ENCODE measurements at places on chromosomes 1 and 21. TPM values are rescaled to one million over a fixed set of nuclear protein-coding genes. Genes with fewer than 3 reads are reported as not detected.
A peak's percentile ranks its signal among the peaks of the same experiment; 100 is the strongest.

Gene CFH
- 57.9 TPM for polyA plus RNA-seq

Gene ITGB2
- polyA plus RNA-seq: 24.1 TPM

Gene CR1L
- not detected for polyA plus RNA-seq

DNA sequence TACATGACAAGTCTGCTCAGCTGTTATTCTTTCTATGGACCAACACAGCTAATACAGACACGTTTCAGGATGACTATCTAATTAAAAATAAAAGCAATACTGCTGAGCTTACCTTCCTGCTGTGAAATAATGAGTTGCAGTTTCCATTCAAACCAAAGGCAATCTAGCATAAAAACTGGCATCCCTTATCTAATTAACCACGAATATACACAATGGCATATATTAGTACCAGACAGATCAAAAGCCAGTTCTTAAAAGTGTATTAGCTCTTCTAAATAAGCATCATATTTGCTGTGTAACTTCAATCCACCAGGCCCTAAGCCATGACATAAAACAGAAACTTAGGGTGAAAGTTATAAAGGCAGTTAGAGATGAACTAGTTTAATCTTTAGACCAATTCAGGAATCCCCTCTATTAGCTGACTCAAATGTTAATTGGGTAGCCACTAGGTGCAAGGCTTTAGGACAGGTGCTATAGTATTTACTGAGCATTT is 20.6 kb downstream of the TESK2 start:
- H3K27ac ChIP-seq: no peak overlapping the region
- no peak overlapping the region for H3K4me3 ChIP-seq
- no peak for DNase-seq

DNA sequence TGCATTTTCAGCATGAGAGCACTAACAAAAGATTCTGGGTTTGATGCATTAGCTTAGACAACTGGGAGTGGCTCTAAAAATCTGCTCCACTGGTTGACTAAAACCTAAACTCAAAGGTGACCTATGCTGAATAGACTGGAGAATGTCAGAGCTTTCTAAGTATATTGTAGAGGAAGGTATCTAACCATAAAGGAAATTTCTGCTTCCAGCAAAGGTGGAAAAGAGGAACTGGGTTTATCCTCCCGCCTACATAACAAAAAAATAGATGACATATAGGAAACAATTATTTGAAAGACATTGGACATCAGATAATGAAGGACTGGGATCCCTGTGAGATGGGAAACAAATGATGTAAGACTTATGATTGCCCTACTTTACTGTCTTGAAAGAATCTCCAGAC is 35.8 kb upstream of the CR2 start:
- no peak overlapping the region for H3K4me3 ChIP-seq
- no peaks in the 10 kb centered on the region for H3K36me3 ChIP-seq
- no peak overlapping the region for H3K27ac ChIP-seq
- DNase-seq: no peak

DNA sequence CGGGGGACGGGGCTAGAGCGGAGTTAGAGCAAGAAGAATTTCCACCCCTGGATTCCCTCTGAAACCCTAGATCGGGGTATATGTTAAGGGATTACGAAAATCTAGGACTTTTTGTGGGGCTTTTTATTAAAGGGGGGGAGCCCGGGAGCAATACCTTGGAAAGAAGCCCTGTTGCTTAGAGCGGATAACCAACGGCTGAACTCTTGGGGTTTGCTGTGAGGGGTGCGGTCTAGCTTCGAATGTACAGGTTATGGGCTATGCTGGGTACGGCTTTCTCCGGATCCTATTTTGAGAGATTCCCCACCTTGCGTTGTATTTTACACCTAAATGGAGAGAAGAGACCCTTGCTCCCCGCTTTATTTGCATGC is 626 bp downstream of the DYRK3 start:
- no peaks in the 10 kb centered on the region for H3K27me3 ChIP-seq
- peaks cover 34% of the 10 kb centered on the region for H3K4me1 ChIP-seq
- DNase-seq: no peak
- peak overlapping the region; percentile 85 for H3K27ac ChIP-seq

- H3K36me3 ChIP-seq: no peaks in the 10 kb centered on the region
- H3K27ac ChIP-seq: no peak overlapping the region
- no peak overlapping the region for H3K4me3 ChIP-seq
- no peak for DNase-seq
- no peaks in the 10 kb centered on the region for H3K27me3 ChIP-seq
- H3K4me1 ChIP-seq: no peaks in the 10 kb centered on the region
Observed at GRCh38 chr1:94259635-94260289, 22.4 kb upstream of the ARHGAP29 start.

DNA sequence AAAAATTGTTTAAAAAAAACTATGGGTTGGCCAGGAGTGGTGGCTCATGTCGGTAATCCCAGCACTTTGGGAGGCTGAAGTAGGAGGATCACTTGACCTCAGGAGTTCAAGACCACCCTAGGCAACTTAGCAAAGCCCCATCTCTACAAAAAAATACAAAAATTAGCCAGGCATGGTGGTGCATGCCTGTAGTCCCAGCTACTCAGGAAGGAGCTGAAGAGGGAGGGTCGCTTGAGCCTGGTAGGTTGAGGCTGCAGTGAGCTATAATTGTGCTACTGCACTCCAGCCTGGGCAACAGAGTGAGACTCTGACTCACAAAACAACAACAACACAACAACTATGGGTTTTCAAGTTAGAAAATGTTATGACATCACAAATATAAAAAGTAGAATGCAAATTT is 16.4 kb downstream of the SLAMF7 start:
- H3K27ac ChIP-seq: no peak overlapping the region
- DNase-seq: no peak
- H3K36me3 ChIP-seq: no peaks in the 10 kb centered on the region
- no peak overlapping the region for H3K4me3 ChIP-seq
- no peaks in the 10 kb centered on the region for H3K27me3 ChIP-seq

DNA sequence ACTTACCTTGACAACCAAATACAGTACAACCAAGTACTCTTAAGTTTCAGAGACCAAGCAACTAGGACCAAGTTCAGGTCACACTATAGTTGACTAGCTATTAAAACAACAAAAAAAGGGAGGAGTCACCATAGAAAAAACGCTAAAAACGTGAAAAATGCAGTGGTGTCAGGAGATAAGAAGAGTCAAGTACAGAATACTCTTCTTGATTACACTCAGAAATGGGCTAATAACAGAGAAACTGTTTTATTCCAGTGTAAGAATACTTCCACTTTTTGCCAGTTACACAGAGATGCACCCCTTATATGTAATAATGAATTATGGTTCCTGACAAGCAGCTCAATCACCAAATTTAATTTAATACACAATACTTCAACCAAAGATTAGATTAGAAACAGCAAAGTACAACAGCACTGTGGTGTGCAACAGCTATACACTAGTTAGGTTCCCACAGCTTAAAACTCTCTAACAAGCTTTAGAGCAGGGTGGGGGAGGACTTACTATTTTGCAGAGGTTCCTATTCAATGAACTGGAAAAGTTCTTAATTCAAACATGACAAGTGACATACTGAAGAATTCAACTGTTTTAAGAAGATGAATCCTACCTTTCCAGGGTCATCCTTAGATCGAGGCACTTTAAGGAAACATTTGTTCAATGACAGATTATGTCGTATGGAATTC is 70.4 kb downstream of the FOXJ3 start:
- peaks cover 14% of the 10 kb centered on the region for H3K36me3 ChIP-seq
- no peak for DNase-seq
- H3K27me3 ChIP-seq: no peaks in the 10 kb centered on the region
- H3K27ac ChIP-seq: no peak overlapping the region
- peaks cover 18% of the 10 kb centered on the region for H3K4me1 ChIP-seq

DNA sequence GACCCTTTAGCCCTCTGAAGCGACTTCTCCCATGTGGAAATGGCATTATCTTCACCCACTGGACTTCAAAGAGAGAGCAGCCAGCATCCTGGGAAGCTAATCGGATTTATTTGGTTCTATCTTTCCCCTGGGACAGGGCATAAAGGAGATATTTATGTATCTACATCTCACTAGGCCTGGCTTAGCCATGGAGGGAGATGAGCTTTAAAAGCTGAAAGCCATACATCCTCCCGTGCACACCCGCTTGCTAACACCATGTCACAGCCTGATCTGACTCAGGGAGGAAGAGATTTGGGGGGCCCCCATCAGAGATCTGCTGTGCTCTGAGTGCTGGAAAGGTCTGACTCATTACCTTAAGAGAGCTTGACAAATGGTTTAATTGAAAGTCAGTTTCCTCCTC is 155.9 kb downstream of the PLXNA2 start:
- DNase-seq: no peak
- no peak overlapping the region for H3K27ac ChIP-seq
- peaks cover 91% of the 10 kb centered on the region for H3K36me3 ChIP-seq
- H3K4me1 ChIP-seq: peaks cover 30% of the 10 kb centered on the region
- no peak overlapping the region for H3K4me3 ChIP-seq

DNA sequence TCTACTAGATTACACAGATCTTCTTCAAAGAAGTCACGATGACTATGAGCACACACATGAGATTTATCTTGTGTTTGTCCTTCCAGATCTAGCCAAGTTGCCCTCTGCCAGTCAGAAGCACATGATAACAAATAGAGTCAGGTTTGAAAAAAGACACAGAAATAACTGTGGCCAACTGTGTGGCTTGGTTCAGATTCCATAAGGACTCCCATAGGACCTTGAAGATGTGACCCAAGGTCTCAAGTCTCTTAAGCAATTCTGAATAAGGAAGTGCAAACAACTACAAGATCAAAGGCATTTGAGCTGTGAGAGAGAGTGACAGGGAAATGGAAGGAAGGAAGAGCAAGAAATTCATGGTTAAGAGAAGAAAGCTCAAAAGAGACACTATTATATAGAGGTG is 194.0 kb downstream of the PLPP3 start:
- no peak overlapping the region for H3K4me3 ChIP-seq
- DNase-seq: no peak
- H3K4me1 ChIP-seq: no peaks in the 10 kb centered on the region
- no peak overlapping the region for H3K27ac ChIP-seq

DNA sequence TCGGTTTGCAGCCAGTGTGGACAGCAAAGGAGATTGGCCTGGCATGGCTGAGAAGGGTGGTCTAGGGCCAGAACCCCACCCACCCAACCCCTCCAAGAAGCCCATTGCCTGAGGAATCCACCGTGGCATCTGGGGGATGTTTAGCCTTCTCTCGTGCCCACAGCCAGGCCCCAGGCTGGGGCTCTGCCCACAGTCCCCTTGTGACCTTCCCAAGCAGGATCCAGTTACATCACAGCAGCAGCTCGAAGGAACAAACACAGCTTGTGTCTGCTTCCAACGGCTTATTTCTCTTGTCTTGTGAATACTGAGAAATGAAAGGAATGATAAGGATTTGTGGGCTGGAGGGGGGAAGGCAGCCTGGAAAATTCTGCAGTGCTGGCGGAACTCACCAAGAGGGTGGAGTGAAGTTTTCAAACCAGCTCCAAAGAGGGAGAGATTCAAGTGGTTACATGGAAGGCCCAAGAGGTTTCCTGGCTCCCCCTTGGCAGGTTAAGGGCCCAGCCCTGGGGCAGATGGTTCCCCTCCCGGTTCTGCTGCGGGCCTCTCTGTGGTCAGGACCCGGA is 61.6 kb downstream of the DHRS3 start:
- H3K36me3 ChIP-seq: no peaks in the 10 kb centered on the region
- no peak overlapping the region for H3K4me3 ChIP-seq
- peaks cover 42% of the 10 kb centered on the region for H3K4me1 ChIP-seq
- DNase-seq: no peak

DNA sequence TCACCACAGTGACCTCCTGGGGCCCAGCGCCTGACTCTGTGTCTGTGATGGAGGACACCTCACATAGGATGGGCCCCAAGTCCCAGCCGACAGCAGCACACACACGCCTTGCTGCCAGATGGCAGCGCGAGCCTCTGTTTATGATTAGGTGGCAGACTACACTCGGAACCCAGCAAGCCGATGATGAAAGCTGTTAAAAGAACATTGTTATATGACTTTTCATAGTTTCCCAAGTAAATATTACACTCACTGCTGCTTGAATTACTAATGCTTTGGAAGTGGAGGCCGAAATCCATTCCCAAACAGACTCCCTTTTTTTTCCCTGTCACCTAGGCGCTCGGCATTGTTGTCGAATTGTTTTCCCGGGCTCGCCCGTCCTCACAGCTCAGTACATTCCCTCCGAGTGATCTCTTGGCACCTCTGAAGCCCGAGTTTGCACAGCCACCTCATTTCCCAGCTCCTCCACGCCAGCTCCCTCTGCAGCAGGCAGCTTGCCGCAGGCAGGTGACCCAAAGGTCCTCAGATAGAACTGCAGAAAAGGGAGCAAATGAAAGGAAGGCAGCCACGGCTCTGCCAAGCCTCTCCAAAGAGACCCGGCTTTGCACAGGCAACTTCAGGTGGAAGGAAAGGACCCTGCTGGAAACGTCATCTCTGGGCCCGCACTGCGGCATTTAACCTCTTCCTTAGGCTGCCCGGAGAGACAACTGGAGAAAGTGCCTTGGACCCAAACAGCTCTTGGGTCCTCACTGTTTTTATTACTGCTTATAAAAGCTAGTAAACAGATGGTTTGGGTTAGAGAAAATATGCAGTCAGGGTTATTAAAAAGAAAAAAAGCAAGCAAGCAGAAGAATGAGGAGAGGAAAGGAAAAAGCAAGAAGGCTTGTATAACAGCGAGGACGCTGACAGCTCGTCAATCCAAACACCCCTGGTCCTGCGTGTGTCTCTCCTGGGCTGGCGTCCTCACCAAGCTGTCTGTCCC is 72.2 kb upstream of the SLC25A33 start:
- H3K4me3 ChIP-seq: no peak overlapping the region
- DNase-seq: peak; percentile 74
- H3K36me3 ChIP-seq: no peaks in the 10 kb centered on the region
- H3K27ac ChIP-seq: peak overlapping the region; percentile 48
